ENCODE measurements at places on chromosomes 2 and 18. TPM values are rescaled to one million over a fixed set of nuclear protein-coding genes. Genes with fewer than 3 reads are reported as not detected.

DIS3L2 gene
- polyA plus RNA-seq, result 21.1 TPM

SIGLEC15 gene
- 0.28 TPM for polyA plus RNA-seq

AFF3 gene
- 3.5 TPM for polyA plus RNA-seq

HMSD gene
- not detected for polyA plus RNA-seq

SKOR2 gene
- not detected for polyA plus RNA-seq

MBOAT2 gene
- 78.3 TPM for polyA plus RNA-seq
